ENCODE measurements at places on chromosomes 7 and 10.

GRCh38 chr10:33288127-33288526, 46.3 kb downstream of the NRP1 start:
- no peak for DNase-seq

DNA sequence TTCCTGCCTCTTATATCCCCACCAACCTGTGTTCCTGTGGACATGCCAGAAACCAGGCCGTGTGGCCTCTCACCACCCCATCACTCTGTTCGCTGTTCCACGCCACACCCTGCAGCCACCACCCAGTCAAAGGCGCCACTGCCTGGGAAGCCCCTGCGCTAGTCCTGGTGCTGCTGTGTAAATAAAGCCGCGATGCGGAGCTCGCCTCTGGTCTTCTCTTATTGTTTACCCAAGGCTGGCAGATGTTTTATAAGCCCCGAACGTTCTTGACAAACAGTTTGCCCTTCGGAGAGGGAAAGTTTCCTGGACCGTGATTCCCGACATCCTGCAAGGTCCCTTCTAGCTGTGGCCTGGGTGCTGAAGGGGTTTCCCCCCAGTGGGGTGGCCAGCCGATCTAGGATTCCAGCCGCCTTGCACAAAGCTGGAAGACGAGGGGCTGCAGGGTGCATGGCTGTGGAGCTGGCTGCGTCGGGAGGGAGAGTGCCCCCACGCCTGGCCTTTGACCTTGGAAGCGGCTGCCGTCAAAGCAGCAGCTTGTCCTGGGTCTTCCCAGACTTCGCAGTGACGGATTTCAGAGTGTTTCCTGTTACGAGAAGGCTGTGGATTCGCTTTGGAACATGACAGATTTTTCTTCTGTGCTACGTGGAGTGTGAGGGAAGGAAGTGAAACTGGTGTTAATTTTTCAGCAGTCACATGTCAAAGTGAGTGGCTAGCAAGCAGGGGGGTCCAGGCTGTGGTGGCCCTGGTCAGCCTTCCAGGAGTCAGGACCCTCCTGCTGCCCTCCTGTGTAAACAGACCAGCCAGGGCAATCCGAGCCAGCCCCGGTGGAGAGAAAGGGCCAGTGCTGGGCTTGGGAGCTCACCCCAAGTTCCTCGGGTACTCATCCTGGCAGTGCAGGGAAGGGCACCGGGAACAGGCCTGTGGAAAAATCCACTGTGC, 61.6 kb downstream of the LHPP start:
- peak; percentile 68 for DNase-seq

DNA sequence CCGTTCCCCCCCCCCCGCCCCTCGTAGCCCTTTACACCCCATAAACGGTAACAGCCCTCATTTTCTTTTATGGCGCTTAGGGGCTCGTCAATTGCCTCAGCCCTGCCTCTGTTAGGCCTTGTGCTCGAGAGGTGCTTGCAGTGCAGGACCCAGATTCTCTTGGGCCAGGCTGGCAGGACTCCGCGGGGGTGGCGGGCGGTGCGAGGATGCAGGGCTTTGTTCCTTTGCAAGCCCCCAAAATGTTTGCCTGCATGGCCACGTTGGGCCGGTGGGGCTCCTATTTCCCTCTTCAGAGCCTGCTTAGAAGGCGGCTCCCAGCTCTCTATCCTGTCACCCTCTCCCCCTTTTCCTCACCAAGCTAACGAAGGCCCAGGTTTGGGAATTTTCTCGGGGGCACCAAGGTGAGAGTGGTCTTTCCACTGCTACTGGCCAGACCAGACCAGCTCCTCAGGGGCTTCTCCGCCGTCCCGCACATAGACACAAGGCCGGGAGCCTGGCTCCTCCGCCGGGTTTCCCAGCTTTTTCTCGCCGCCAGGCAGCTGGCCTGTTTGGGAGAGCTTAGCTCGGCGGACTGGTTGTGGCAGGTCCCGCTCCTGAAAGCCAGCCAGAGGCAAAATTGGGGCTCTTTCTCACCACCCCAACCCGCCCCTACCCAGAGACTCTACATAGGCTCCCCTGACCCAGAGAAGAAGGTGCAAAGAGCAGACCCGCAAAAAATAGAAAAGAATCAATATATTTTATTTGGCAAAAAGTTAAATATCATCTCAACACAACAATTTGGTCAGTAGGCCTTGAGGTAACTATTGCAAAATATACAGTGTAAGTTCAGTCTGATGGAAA, 3.4 kb downstream of the HOXA9 start:
- no peak for DNase-seq

DNA sequence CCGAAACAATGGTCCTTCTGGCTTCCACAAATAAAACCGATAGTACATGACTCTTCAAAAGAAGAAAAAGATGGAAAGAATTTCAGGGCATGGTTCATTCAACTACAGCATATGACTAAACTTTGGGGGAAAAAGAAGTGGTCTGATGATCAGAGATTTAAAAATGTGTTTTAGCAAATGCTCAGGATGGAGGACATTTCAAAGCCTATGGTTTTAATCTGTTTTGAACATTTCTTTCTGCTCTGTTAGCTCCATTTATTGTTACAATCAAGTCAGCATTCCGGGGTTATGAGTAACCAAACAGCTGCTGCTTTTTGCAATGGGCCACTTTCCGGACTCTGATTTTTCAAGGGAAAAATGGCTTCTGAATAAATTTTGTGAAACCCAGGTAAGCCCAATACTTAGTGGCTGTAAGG, 142.4 kb downstream of the CUBN start:
- no peak for DNase-seq

GRCh38 chr10:77524281-77524711, 113.3 kb downstream of the KCNMA1 start:
- DNase-seq: no peak

GRCh38 chr7:28549998-28550397, 137.7 kb downstream of the CREB5 start:
- DNase-seq: no peak

DNA sequence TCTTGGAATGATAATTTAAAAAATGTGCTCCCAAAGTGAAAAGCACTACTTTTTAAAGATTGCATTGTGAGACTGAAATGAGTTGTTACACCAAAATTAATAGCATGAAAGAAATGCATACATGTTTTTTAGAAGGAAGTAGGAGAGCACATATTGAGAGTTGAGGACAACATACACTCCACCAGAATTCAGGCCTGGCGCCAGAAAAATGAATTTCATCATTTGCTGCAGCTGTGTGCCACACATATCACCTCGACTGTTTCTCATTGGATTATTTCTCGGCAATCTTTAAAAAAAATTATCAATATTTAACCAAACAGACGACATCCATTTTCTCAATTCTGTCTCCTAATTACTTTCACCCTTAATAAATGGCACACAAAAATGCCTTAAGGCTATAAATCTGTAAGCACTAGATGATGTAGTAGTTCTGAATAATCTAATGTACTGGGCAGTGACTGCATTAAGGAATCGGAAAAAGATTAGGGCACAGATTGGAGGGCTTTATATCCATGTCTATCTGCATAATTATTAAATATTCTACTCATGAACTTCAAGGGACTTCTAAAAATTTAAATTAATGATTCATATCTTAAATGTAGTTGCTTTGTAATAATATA, 590.4 kb downstream of the NXPH1 start:
- DNase-seq: no peak

DNA sequence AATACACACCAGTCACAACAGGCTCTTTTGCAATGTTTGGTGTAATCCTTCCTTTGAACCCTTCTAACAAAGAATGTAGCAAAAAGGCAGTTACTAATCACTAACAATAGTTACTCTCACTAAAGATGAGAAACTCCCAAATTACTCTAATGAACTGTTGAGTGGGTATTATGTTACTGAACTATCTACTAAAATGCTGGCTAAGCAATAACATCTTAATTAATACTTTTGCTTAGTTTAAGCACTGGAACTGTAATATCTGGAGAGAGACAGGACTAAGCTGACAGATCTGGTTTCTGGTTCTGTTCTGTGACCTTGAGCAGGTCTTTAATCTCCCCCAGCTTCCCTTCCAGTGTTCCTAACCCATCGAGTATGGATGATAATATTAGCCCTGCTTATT, 241.7 kb downstream of the CHCHD3 start:
- no peak for DNase-seq

GRCh38 chr7:139898483-139898882, 69.4 kb downstream of the TBXAS1 start:
- DNase-seq: no peak

- DNase-seq: no peak
Measured at GRCh38 chr10:118128675-118129074, 81.9 kb upstream of the RAB11FIP2 start.

DNA sequence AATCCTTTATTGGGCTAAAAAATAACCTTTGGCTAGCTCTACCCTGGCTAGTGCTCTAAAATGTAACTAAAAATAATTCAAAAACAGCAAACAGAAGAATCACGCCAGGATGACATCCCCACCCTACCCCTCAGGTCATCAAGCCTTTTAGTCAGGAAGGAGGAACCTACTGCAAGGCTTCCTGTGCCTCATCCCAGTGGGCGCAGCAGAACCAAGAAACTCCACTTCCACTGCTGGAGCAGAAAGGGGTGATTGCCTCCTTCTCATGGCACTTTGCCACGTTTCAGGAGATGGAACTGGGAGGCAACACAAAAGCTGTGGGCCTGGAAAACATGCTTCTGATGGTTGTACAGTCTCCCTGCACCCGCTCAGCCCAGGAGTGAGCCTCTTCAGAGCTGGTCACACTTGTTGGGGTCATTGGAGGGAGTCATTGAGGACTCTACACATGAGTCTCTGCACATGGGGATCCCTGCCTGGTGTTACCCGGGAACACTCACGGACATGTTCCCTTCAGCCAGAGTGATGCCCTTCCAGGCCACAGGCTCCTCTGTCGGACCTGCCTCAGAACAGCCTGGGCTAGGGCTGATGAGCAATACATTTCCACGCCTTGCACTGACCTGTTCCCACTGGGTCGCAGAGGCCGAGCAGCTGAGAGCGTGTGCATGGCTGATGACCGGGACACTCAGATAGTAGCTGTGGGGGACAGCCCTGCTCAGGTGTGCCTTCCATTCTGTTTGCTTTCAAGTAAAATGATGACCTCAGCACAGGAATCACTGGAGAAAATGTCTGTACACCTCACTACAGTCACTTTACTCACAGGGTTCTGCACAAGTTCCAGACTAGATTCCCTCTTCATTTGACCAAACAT, 355.3 kb downstream of the FGFR2 start:
- no peak for DNase-seq

DNA sequence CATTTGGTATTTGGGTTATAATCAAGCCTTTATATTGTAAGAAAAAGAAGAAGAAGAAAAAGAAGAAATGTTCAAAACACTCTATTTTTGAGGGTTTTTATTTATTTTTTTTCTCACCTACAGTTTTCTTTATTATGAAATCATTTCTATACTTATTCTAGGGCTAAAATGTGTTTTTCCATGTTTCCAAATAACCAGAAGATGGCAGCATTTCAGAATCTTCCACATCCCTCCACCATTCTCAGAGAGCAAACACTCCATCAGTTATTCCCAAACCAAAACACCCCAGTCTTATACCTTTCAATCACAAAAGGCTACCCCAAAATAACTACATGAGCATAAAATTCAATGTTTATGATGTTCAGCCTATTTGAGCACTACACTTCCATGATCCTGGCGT, 38.7 kb upstream of the PPP1R17 start:
- DNase-seq: no peak

- DNase-seq: peak; percentile 72
Measured at GRCh38 chr10:124639206-124639605, 105.0 kb downstream of the FAM53B start.

DNA sequence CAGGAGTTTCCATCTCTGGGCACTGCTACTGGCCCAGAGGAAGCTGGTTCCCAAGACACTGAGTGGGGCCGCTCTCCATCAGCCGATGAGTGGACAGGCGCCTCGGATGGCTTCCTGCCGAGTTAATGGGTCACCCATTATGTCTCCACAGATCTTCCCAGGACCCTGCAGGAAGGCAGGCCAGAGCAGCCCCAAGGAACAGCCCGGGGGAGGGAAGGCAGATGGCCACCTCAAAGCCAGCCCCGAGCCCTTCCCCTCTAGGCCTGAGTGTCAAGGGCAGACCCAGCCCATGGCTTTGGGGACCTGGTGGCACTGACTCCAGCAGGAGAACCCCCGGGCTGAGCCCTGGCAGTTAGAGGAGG, 3.4 kb upstream of the LFNG start:
- DNase-seq: no peak

- DNase-seq: peak; percentile 99
Measured at GRCh38 chr7:158829342-158830210, at the start of gene ESYT2. Gene ESYT2 (minus strand): TSS chr7:158829509. CDS start chr7:158829418, 91 bp downstream.

DNA sequence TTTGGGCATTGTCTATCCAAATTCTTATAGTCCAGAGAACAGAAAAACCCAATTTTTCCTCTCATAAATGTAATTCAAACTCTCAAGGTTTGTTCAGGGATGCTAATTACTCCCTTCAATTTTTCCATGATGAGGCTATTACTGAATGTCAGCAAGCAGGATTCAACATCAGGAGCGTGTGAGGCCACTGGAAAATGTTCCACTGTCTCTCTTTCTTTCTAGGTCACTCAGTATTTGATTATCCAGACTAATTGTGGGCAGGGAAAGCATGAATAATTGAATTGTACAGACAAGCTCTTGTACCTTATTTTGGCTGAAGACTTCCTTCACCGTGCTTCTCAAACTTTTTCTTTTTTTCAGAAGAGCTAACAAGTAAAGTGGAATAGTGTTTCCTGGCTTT, 30.7 kb downstream of the THNSL1 start:
- no peak for DNase-seq

DNA sequence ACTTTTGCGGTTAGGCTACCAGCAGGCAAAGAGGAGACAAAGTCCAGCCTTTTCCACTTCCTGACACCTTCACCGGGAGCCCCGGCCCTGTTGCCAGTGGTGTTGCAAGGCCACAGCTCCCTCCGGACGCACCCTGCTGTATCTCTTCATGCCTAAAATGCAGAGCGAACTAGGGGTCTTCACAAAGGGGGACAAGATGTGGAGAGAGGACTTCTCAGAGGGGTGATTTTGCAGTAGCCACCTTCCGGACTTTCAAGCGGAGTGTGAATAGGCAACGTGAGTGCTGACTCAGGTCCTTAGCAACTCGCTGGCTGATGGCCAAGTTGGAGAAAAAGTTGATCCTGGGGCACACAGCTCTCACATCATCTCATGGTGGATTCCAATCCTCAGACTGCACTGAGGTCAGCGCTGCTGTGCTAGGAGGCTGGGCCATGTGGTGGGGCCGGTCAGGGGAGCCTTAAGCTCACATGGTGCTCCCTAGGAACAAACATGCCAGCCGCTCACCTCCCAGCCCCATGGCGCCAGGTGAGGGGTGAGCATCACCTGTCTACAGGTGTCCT, 166.3 kb downstream of the LCOR start:
- DNase-seq: no peak

DNA sequence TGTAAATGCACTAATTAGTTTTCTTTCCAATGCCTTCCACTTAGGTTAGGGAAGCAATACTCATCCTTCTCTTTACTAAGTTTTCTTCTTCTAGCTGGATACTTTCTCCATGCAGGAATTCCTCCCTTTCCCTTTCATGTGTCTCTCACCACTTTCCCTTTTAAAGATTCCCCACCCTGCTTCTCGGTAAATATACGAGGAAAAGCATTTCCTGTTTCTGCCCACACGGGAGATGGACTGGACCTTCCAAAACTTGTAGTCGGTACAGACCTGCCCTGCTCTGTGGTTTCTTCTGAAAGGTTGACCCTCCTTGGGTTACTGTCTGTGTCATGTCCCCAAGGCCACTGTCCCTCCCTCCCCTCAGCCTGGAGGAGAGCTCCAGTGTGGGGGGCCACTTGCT, 58.9 kb upstream of the LYZL2 start:
- DNase-seq: no peak

All from posterior cingulate gyrus (tissue), 11 donors.